ENCODE measurements at places on chromosomes 3 and 15. TPM values are rescaled to one million over a fixed set of nuclear protein-coding genes. Genes with fewer than 3 reads are reported as not detected.

The GOLGA6D gene
- total RNA-seq, result 0.30 TPM

The CHRM5 gene
- total RNA-seq, result not detected

The PARP15 gene
- total RNA-seq, result 0.99 TPM

The PYGO1 gene
- total RNA-seq, result 11.3 TPM

The CAND2 gene
- 6.1 TPM for total RNA-seq

The LMOD3 gene
- 8.9 TPM for total RNA-seq

The MKRN3 gene
- total RNA-seq, result 0.89 TPM

The SAMMSON gene
- 0.69 TPM for total RNA-seq

The TEX9 gene
- total RNA-seq, result 12.2 TPM

The GNB4 gene
- total RNA-seq, result 57.4 TPM

The CPNE9 gene
- total RNA-seq, result 0.39 TPM

The CGGBP1 gene
- 62.9 TPM for total RNA-seq

The KY gene
- total RNA-seq, result 7.2 TPM

The MORC1 gene
- not detected for total RNA-seq

The USP13 gene
- total RNA-seq, result 12.6 TPM

The SMC4 gene
- total RNA-seq, result 90.9 TPM

The PPP4R2 gene
- 75.8 TPM for total RNA-seq

The GOLGA8J gene
- total RNA-seq, result 0.30 TPM

The PGBD4 gene
- total RNA-seq, result 0.79 TPM

The CAPN7 gene
- total RNA-seq, result 48.9 TPM

DNA sequence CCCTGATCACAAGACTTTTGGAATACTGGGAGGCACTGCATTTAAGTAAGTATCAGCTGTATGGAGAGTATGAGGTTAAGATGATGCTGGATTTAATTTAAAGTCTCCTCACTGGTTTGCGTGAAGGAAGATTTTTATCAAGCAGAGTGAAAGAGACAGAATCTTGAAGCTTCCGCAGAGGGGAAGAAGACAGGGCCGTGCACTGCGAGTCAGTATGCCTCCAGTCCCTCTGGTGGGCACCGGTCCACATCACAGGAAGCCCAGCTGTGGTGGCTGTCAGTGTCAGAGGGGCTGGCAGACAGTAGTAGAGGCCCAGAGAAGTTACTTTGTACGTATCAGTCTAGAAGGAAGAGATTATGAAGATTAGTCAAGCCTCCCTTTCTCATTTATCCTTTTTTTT is 379.0 kb upstream of the TPRG1 start:
- peak; percentile 32 for DNase-seq

DNA sequence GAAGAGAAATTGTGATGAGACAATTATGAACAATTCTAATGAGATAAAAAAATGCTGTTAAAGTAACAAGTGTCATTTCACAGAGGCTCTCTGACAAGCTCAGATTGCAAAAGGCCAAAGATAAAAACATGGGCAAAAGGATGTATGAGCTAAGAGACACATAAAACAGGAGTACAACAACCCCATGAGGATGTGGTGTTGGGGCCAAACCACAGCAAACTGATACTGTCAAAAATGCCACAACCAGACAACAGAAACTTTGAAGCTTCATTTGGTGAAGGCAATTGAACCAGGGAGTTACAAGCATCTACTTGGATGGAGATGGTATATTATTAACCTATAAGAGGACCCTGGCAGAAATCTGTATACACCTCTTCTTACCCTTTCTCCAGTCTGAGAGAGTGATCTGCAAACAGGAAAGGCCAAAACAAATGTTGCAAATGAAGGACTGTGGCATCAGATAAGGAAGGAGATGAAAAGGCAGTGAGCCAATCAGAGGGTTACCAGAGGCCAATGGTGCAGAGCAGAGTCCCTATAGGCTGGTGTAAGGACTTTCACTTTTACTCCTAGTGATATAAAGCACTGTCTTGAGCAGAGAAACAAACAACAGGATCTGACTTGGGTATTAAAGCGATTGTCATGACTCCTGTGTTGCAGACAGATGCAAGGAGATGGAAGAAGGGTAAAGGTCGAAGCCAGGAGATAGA is 659.0 kb downstream of the NTRK3 start:
- DNase-seq, result no peak

DNA sequence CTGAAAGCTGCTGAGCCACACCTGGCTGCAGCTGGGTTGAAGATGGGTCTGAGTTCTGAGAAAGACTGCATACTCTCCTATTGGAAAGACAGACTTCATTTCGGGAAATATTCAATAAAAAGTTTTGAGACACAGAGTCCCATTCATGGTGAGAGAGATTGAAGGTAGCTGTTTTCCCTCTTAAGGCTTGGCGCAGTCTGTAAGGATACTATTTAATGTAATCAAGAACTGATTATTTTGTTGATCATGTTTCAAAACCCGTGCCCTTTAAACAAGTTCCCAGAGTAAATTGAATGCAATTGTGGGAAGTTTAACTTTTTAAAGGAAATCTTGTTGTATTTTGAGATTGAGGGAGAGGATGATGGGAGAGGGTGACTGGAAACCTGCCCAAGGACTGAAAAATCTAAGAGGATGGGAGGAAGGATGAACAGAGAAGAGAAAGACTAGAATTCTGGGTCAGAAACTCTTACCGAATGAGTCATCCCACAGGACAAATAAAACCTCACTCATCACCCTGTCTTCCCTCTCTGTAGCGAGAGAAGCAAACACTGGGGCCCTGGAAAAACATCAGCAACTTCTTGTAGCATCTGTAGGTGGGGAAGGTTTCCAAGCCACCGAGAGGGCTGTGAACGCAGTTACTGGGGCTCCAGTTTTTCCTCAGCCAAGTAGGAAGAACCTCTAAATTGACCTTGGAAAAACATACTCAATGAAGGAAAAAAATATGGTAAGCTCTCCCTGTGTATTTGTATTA is 193.2 kb upstream of the TPRG1 start:
- DNase-seq, result peak; percentile 72

- DNase-seq, result no peak
Observed at GRCh38 chr15:82802497-82802896, 3.4 kb downstream of the FSD2 start.

- DNase-seq, result no peak
Observed at GRCh38 chr3:148737104-148737530, 39.4 kb downstream of the AGTR1 start.

DNA sequence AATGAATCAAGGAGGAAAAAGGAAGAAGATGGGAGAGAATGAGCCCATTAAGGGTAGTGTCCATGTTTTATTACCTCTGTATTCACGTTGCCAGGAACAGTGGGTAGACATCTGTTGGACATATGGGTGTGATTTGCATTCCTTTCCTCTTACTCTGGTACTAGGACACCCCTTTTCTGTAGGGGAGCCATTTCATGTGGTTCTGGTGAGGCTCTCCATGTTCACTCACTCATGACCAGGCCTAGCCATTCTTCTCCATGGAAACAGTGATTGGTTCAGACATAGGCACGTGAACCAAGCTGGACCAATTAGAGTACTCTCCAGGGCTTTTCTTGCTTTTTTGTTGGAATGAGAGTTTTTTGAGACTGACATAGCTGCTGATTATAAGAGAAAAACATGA is 39.6 kb upstream of the PDCD6IP start:
- DNase-seq, result no peak

- DNase-seq, result no peak
Observed at GRCh38 chr3:124439603-124440002, 290.6 kb upstream of the UMPS start.

DNA sequence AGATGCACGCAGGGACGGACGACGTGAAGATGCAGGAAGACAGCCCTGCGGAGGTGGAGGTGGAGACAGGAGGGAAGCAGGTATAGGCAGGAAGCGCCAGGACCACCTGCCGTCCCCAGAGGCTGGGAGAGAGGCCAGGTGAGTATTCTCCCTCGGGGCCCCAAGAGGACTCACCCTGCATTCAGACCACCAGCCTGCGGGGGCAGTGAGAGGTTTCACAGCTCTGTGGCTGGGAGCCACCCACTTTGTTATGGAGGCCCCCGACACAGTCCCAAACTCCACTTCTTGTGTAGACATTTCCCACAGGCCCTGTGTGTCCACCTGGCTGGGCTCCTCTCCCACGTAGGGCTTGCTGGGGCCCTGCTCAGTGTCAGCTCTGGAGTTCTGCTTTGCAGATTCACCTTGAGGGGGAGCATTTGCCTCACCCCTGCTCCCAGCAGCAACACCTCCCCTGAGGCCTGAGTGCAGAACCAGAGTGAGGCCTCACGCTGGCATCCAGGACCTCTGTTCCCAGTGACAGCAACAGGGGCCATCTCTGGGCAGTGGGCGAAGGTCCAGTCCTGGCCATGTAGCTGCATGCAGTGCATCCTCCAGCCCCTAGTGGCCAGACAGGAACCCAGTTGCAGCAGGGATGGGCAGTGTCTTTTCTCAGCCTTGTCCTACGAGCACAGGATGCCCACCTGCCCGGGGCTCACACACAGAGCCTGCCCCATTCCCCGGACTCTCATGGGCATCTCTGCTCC is 119.4 kb upstream of the IQSEC1 start:
- no peak for DNase-seq

DNA sequence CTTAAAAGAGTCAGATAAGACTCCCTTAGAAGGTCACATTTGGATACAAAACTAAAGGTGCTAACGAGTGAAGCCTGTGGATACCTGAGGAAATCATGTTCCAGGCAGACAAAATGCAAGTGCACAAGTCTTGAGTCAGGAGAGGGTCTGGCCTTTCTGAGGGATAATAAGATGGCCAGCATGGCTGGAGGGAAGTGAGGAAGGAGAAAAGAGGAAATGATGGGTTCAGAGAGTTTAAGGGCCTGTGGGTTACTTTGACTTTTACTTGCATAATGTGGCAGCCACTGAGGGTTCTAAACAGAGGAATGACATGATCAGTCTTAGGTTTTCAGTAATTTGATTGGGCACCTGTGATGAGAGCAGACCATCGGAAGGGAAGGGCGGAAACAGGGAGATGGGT is 3.5 kb upstream of the ROPN1B start:
- no peak for DNase-seq

DNA sequence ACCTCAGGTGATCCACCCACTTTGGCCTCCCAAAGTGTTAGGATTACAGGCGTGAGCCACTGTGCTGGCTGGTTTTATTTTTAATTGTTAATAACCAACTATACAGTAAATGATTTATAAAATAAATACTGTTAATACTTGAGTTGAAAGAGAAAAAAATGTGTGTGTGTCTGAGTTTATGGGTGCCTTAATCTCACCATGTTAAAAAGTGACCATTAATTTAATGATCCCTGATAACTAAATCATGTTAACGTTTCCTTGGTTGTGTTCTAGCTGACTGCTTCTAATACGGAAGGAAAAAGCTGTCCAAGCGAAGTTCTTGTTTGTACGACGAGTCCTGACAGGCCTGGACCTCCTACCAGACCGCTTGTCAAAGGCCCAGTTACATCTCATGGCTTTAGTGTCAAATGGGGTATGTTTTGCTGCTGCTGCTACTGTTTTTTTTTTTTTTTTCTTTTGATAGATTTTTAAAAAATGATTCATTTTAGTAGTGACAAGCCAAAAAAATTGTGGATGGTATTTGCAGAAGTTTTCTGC is 113.5 kb downstream of the GHSR start:
- DNase-seq, result no peak

GRCh38 chr3:194100856-194101390 is 35.0 kb upstream of the HES1 start:
- DNase-seq, result no peak

DNA sequence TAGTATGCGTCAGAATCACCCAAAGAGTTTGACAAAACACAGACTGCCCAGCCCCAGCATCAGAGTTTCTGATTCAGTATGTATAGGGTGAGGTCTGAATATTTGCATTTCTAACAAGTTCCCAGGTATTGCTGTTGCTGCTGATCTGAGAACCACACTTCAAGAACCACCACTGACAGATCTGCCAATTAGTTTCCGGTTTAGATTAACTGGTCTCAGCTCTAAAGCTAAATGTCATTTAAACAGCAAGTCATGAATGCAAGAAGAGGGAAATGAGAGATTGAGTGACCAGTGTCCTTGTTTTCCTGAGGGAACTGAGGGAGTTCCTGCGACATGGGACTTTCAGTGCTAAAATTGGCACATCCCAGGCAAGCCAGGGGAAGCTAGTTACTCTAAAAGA is 305.0 kb downstream of the ZNF385D start:
- no peak for DNase-seq

DNA sequence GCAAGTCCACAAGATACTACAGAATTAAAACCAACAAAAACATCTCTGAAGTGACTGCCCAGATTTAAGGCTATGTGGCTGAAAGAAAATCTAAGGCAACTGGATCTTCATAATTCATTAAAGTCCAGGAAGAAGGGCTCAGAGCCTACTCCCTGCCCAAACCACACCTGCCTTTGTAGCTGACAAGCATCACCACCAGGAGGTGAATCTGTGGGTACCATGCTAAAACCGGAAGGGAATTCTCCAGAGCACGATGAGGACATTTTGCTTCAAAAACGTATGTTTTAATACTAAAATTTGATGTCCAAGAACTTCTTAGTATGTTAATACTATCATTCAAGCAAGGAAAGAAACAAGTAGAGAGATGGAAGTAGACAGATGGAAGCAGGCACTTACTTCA is 495.9 kb upstream of the NECTIN3 start:
- no peak for DNase-seq

DNA sequence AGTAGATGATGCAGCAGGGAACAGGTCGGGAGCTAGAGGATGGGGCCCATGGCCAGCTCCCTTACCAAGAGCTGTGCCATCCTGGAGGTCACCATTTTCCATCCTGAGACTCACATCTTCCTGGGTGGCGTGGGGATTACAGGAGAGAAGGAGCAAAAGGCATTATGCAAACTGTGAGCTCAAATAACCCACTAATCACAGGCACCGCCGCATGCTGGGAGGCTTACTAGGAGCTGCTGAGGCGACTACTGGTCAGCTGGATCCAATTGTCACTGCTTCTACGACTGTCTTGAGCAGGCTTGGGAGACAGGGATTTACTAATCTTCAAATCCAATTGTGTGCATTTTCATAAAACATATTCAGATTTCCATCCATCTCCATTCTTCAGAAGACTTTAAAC is 12.5 kb upstream of the KBTBD12 start:
- DNase-seq, result no peak

DNA sequence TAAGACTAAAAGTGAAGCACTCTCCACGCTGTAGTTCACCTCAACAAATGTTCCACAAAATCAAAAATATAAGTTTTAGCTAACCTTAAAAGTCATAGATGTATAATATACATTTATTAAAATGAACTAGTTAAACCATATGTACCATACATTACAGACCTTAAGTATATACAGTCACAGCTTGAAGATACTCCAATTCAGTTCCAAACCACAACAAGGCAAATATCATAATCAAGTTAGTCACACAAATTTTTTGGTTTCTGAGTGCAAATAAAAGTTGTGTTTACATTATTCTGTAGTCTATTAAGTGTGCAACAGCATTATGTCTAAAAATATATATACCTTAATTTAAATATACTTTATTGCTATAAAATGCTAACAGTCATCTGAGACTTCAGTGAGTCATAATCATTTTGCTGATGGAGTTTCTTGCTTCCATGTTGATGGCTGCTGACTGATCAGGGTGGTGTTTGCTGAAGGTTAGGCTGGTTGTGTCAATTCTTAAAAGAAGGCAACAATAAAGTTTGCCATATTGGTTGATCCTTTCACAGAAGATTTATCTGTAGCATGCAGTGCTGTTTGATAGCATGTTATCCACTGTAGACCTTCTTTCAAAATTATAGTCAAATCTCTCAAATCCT is 736.7 kb downstream of the NSUN3 start:
- no peak for DNase-seq

GRCh38 chr3:139715166-139715565 is 37.4 kb upstream of the NMNAT3 start:
- DNase-seq, result no peak

GRCh38 chr3:30934208-30934550 is 39.7 kb upstream of the GADL1 start:
- peak; percentile 9 for DNase-seq

GRCh38 chr15:99019558-99020540 is 12.3 kb upstream of the PGPEP1L start:
- no peak for DNase-seq

- no peak for DNase-seq
Observed at GRCh38 chr3:157683668-157684067, 180.5 kb upstream of the VEPH1 start.
